Uterus (tissue), 4 donors: ENCODE measurements at places on chromosomes 3 and 15. TPM values are rescaled to one million over a fixed set of nuclear protein-coding genes. Genes with fewer than 3 reads are reported as not detected.

DNA sequence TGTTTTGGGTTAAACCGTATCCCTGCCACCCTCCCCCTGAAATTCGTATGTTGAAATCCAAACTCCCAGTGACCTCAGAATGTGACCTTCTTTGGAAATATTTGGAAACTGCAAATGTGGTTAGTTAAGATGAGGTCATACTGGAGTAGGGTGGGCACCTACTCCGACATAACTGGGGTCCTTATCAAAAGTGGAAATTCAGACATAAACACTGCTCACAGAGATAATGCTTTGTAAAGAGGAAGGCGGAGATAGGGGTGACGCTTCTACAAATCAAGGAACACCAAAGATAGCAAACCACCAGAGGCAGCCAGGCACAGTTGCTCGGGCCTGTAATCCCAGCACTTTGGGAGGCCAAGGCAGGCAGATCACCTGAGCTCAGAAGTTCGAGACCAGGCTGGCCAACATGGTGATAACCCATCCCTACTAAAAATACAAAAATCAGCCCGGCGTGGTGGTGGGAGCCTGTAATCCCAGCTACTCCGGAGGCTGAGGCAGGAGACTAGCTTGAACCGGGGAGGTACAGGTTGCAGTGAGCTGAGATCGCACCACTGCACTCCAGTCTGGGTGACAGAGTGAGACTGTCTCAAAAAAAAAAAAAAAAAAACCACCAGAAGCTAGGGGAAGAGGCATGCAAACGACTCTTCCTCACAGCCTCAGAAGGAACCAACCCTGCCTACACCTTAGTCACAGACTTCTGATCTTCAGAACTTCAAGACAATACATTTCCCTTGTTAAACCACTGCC lies 51.1 kb upstream of the CHD2 start:
- DNase-seq: no peak

- DNase-seq: no peak
Measured at GRCh38 chr3:143163562-143164100, 44.1 kb downstream of the CHST2 start.

DNA sequence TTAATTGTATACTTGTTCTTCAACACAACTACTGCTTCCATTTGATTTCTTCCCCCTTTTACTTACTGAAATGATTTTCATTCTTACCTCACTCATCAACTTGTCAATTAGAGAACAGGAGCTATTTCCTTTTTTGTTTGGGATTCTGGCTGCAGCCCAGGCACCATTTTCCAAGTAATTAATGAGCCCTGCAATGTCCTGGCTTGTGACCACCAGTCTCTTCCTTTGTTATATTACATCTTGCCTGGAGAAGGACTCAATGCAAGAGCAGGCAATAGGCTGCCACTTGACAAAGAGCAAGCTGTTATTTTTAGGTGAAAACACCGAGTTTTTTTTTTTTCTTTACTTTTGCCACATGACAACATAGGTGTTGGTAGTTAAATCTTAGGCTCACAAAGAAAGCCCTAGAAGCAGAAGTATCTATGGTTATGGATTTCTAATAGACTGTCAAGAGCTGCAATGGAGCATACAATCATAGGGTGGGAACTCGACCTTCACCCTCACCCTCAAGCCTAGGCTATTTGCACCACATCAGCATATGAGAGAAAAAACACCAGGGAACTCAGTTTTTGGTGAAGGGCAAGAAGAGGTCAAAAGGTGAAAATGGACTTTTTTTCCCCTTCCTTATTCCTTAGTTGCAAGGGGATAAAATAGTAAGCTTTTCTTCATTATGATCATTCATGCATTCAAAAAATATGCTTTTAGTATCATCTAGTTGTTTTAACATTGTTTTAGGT lies 114.9 kb downstream of the TNIK start:
- no peak for DNase-seq

The PRKAR2A gene
- total RNA-seq: 59.0 TPM

- peak; percentile 23 for DNase-seq
Measured at GRCh38 chr3:123026565-123027291, 835 bp downstream of the SEMA5B start.

The SI gene
- not detected for total RNA-seq

- no peak for DNase-seq
Measured at GRCh38 chr15:101805605-101806345, 2.5 kb downstream of the OR4F6 start.

DNA sequence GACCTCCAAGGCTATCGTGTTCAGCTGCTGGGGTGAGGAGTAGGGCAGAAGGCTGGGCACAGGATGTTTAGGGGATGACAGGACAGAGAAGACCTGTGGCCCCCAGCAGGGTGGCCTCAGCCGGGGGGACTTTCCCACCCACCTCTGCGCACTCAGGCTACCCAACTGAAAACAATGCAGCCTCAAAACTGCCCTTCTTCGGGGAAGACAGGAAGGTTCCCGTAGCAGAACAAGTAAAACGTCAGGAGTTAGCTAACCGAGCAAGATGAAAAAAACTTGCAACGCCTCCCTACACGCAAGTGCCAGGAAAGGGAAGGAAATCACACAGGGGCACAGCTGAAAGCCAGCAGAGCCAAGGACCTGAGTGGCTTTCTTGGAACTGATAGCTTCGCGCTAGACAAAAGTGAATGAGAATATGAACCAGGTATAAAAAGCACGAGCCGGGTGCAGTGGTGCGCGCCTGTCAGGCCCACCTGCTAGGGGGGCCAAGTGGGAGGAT lies 38.4 kb upstream of the FURIN start:
- DNase-seq: peak; percentile 48

The SLC35G2 gene
- 13.2 TPM for total RNA-seq
